ENCODE measurements at places on chromosomes 4 and X.

DNA sequence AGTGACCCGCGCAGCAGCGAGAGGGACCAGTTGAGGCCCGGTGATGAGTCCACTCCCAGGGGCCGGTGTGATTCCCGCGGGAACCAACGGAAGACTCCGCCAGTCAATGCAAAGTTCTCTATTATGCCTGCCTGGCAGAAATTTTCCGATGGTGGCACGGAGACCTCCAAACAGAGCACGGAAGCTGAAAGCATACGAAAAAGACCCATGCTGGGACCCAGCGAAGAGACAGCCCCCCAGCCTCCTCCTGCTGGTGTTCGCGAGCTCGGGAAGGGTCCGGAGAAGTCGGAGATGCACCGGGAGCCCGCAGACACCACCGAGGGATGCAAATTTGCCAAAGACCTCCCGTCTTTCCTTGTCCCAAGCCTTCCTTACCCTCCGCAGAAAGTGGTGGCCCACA is 71.7 kb downstream of the AASDH start:
- no peak for DNase-seq

DNA sequence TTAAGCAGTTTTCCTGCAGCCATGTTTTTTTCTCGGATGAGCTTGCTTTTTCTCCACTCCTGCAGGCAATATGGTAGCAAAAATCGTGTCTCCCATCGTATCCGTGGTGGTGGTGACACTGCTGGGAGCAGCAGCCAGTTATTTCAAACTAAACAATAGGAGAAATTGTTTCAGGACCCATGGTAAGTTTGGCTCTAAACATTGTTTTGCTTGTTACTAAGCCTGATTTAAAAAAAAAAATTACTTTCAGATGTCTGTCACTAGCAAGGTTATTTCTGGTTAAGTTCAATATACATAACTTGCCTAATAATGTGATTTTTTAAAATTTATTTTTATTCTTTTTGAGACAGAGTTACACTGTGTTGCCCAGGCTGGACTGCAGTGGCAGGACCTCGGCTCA is 17.5 kb upstream of the GYG2 start:
- DNase-seq, result no peak

- no peak for DNase-seq
These were observed 153.0 kb downstream of the CBR4 start for GRCh38 chr4:168857009-168857408.

GRCh38 chrX:68332201-68332731 is 101.0 kb downstream of the OPHN1 start:
- DNase-seq, result no peak

DNA sequence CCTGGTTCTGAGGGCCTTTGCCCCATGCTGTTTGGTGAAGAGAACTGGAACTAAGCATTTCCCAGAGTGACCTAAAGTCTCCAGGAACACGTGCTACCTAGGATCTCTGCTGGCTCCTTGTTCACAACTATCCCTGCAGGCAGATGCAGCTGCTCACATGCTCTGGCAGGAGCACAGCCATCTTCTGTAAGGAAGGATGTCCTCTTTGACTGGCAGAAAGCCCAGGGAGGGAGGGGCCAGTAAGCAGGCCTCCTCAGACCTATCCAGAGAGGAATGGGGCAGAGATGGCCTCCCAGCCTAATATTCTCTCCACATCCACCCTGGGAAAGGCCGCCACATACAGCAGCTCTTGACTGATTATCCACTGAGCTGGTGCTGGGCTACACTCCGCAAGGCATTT is 142.8 kb upstream of the EOLA2 start:
- DNase-seq, result no peak

DNA sequence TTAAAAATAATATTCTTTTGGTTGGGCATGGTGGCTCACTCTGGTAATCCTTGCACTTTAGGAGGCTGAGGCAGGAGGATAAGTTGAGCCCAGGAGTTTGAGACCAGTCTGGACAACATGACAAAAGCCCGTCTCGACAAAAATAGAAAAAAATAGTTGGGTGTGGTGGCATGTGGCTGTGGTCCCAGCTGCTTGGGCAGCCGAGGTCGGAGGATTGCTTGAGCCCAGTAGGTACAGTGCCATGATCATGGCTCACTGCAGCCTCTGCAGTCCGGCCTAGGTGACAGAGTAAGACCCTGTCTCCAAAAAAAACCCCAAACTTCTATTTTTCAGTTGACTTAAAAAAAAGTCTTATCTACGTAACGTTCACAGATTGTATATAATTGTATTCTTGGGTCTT is 23.9 kb downstream of the UBE2K start:
- no peak for DNase-seq

All from activated naive CD8-positive, alpha-beta T cell treated with anti-CD3 and anti-CD28 coated beads, Interleukin-2, amount 50 U/mL, for 24 hours (primary cell).